ENCODE measurements at places on chromosomes 4 and X.

DNA sequence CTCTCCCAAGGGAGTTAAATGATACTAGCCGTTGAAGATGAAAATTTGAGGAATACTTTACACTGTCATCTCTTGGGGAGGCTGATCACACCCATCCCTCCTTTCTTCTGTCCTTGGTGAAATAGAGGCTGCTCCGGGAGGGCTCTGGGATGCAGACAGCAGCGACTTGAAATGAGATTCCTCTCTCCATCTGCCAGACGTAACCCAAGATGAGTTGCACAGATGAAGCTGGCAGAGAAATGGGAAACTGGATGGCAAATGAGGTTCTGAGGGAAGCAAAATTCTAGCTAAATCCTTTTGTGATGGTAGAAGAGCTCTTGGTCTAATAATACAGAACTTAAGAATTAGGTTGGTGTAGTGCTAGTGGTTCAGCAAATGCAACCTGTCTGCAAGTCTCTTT is 201.4 kb downstream of the AASDH start:
- DNase-seq: no peak

- no peak for DNase-seq
Measured at GRCh38 chr4:175431694-175432093, 380.4 kb downstream of the GPM6A start.

DNA sequence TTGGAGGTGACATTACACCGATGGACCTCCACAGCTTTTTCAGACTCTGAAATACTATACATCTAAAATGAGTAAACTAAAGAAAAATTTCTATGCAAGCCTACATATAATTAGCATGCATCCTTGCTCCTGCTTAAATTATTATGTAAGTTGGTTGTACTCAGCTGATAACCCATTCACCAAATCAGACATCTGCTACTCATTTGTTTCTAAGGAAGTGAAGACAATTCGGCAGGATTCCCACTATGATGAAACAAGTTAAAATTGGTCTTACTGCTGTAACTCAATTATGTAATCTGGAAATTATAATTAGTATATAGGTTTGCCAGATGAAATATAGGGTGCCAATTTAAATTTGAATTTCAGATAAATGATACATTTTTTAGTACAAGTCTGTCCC is 59.5 kb upstream of the FGF13 start:
- DNase-seq: no peak

DNA sequence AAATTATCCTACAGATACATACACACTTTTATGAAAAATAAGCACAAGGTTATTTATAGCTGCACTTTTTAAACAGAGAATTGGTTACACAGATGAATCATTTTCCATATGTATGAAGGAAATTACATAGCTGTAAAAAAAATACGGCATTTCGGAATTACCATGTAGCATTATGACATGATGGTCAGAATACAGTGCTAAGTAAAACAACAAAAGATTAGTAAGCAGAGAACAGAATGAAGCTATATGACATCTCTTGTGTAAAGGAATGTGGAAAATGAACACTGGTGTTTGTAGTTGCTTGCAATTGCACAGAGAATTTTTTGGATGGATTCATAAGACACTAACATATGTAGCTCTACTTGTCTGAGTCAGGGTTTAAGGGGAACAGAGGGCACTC is 1222.0 kb upstream of the PRKX start:
- DNase-seq: no peak

GRCh38 chr4:95091272-95091671 is 333.5 kb downstream of the BMPR1B start:
- DNase-seq: no peak

GRCh38 chr4:144494280-144494679 is 151.7 kb upstream of the HHIP start:
- no peak for DNase-seq

- no peak for DNase-seq
Measured at GRCh38 chr4:165326831-165327210, 648 bp upstream of the MSMO1 start.

GRCh38 chr4:1812720-1813119 is 19.6 kb downstream of the FGFR3 start:
- DNase-seq: no peak
